LHCN-M2 (cell line): ENCODE measurements at places on chromosomes 3 and 15.

DNA sequence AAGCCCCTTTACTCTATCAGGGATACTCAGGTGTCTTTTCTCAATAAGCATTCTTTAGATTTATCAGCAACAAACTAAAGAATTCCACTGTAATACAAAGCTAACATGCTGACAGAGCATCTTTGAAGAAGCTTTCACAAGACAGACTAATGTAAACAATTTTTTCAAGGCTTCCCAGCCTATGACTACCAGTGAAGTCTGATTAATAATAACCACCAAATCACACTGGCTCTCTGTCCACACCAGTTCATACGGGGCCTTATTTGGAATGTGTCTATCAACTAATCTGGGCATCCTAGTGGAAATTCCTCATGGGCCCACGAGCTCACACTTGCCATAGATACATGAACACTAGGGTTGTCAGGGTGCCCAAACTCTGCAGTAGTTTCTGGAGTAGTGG is 84.5 kb downstream of the EFL1 start:
- peak; percentile 50 for DNase-seq

- DNase-seq, result peak; percentile 26
These were observed 557 bp downstream of the DENND4A start for GRCh38 chr15:65791335-65792137.

DNA sequence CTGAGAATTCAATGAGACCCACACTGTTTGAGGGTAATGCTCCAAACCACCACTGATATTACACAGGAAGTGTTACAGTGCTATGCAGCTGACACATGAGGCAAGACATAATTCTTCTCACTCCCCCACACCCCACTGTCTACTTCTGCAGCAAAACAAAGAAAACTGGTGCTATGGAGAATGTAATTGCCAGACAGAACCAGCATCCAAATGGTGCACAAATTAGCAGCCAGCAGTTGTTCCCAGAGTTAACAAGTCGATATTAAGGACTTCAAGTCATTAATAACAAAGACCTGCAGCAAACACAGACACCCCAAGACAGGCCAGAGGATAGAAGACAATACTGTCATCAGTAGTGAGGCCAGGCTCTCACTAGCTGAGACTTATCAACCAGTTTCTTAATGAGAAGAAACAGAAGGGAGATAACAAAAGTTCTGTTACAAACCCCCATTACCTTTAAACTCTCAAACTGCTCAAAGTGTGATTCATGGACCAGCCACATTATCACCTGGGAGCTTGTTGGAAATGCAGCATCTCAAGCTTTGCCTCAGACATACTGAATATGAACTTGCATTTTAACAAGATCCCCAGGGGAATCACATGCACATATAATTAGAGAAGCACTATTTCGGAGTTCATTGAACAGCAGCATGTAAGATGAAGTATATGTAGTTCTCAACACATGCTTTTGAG is 58.7 kb upstream of the FNDC3B start:
- no peak for DNase-seq

DNA sequence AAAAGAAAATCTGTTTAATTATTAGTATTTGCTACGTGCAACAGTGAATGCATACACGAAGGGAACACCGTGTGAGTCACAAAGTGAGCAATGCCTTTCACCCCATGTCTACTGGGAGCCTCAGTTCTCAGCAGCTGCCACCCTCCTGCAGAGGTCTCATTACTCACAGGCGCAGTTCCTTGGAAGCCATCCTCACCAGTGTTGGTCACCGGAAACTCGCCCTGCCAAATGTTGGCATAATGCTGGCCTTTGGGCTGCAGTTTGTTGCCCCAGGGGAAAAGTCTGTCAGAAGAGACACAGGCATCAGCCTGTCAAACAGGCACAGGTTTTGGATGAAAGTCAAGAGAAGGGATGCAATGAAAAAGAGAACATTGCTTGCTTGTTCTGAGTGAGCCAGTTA is 50.1 kb downstream of the SUMF1 start:
- peak; percentile 100 for DNase-seq
